Natural killer cell treated with Interleukin-12 subunit alpha and Interleukin-12 subunit beta and Interleukin-15 and Interleukin-18, amount 100 ng/mL, for 72 hours (primary cell): ENCODE measurements at places on chromosomes 5 and 9. TPM values are rescaled to one million over a fixed set of nuclear protein-coding genes. Genes with fewer than 3 reads are reported as not detected.

NME5 gene
- total RNA-seq: not detected

NUTM2G gene
- not detected for total RNA-seq

MRPL50 gene
- 9.1 TPM for total RNA-seq

CAMK4 gene
- 16.2 TPM for total RNA-seq

DNA sequence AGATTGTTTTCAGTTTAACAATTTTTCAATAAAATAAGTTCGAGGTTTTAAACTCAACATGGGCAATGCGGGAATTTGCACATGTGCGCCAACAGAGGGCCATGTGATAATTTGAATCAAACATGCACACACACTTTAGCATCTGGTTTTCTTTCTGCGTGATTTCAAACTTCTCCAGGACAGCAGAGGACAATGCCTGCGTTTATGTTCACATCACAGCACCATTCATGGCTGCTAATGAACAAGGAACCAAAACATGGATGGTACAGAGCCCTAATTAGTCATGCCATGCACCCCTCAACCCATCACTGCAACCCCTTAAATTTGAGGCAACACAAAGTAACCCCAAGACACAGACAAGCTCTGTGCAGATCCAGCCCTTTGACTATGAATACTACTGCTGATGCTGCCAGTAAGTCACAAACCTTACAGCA lies 2.8 kb downstream of the SHC3 start:
- peaks cover 6% of the 10 kb centered on the region for H3K36me3 ChIP-seq
- H3K27me3 ChIP-seq: peaks cover 42% of the 10 kb centered on the region
- peaks cover 16% of the 10 kb centered on the region for H3K4me1 ChIP-seq
- no peak overlapping the region for H3K4me3 ChIP-seq
- no peak overlapping the region for H3K27ac ChIP-seq

GRCh38 chr5:158882660-158883059 lies 217.1 kb downstream of the EBF1 start:
- peaks cover 28% of the 10 kb centered on the region for H3K27me3 ChIP-seq
- H3K4me3 ChIP-seq: no peak overlapping the region
- H3K36me3 ChIP-seq: no peaks in the 10 kb centered on the region
- H3K27ac ChIP-seq: no peak overlapping the region
- H3K4me1 ChIP-seq: peaks cover 8% of the 10 kb centered on the region

GRCh38 chr5:81303563-81303962 lies 2.2 kb downstream of the ZCCHC9 start:
- H3K27ac ChIP-seq: no peak overlapping the region
- peaks cover 6% of the 10 kb centered on the region for H3K36me3 ChIP-seq
- DNase-seq: no peak
- H3K27me3 ChIP-seq: no peaks in the 10 kb centered on the region
- peaks cover 30% of the 10 kb centered on the region for H3K4me1 ChIP-seq

- no peaks in the 10 kb centered on the region for H3K36me3 ChIP-seq
- H3K4me3 ChIP-seq: no peak overlapping the region
- no peak overlapping the region for H3K27ac ChIP-seq
- no peak for DNase-seq
Observed at GRCh38 chr5:97229688-97230285, 46.7 kb upstream of the RIOK2 start.

DNA sequence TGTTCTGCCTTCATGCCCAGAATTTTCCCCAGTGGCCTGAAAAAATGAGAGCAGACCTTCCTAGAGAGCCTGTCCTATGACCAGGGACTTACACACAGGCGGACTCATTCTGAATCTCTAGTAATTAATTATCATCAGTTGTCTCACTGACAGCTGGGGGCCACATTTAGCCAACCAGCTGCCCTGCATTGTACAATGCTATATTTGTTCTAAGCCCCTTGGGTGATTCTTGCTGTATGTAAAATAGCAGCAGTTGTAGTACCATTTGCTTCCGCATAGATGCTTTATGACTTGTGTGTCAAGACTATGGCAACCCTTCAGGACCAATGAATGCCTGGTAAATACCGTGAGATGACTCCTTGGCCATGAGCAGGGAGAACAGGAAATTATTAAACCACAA lies 415.4 kb upstream of the SEMA6A start:
- no peak overlapping the region for H3K27ac ChIP-seq
- H3K4me1 ChIP-seq: no peaks in the 10 kb centered on the region
- no peak for DNase-seq
- no peak overlapping the region for H3K4me3 ChIP-seq
- no peaks in the 10 kb centered on the region for H3K27me3 ChIP-seq

- no peaks in the 10 kb centered on the region for H3K36me3 ChIP-seq
- H3K4me3 ChIP-seq: no peak overlapping the region
- peaks cover 63% of the 10 kb centered on the region for H3K4me1 ChIP-seq
- no peaks in the 10 kb centered on the region for H3K27me3 ChIP-seq
- no peak overlapping the region for H3K27ac ChIP-seq
Observed at GRCh38 chr5:68436686-68437520, 221.3 kb downstream of the PIK3R1 start.

GRCh38 chr5:63961598-63962161 lies 565 bp downstream of the HTR1A start:
- H3K27me3 ChIP-seq: peaks cover 11% of the 10 kb centered on the region
- H3K4me3 ChIP-seq: no peak overlapping the region
- H3K27ac ChIP-seq: no peak overlapping the region
- no peak for DNase-seq
- H3K4me1 ChIP-seq: no peaks in the 10 kb centered on the region
- peaks cover 13% of the 10 kb centered on the region for H3K36me3 ChIP-seq

DNA sequence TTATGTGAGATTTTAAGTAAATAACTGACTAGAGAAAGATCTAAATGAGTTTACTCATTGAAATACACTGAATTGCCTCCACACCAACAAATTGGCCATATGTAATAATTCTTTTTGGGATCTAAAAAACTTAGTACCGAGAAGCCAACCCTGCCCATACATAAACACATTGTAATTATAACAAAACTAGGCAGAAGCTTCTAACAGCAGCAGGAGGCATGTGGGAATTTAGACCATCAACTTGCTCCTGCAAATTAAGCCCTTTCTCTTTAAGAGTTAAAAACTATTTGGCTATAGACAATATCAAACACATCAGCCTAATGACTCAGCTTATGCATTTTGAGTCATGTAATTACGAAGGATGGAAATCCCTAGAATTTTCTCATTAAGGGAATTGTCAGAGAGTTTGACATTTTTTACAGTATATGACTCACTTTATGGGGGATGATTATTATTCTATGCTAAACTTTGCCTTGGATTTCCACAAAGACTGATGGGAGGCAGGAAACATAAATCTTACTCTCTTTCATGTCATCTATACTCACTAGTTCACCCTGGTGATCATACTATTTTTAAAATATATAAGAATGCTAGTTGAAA lies 1.0 kb downstream of the IL7R start:
- H3K4me3 ChIP-seq: peak overlapping the region; percentile 40
- H3K27ac ChIP-seq: peak overlapping the region; percentile 54
- H3K4me1 ChIP-seq: peaks cover 46% of the 10 kb centered on the region
- H3K36me3 ChIP-seq: peaks cover 21% of the 10 kb centered on the region
- no peak for DNase-seq

DNA sequence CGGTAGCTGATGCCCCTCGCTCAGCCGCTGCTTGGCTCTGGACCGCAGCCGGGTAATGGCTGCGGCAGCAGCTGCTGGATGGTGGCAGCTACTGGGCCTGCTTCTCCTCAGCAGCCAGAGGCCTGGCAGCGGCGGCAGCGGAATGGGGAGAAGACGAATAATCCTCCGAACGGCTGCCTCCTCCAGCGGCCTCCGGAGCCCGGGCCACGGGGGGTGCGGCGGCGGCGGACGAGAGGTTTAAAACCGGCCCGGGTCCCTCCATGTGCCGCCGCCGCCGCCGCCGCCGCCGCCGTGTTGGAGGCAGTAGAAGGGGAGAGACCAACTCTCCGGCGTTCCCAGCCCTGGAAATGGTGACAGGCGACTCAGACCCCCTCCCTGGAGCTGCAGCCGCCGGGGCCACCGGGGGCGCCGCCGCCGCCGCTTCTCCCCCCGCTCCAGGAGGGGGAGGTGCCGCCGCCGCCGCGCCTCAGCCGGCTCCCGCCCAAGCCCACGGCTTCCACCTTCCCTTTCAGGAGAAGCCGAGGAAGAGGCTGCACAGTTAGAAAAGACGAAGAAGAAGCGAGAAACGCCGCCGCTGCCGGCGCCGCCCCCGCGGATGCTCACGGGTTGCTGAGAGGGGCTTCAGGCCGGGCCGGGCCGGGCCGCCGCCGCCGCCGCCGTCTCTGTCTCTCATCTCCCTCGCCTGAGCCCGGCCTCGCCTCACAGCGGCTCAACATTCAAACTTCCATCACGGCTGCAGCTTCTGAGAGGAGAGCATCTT lies 118.4 kb upstream of the PRSS3 start:
- no peak for DNase-seq
- peaks cover 77% of the 10 kb centered on the region for H3K27me3 ChIP-seq
- H3K27ac ChIP-seq: no peak overlapping the region
- peaks cover 18% of the 10 kb centered on the region for H3K4me1 ChIP-seq

GRCh38 chr5:52690236-52690768 lies 97.4 kb upstream of the ITGA1 start:
- no peak overlapping the region for H3K27ac ChIP-seq
- no peak overlapping the region for H3K4me3 ChIP-seq
- no peak for DNase-seq

- no peaks in the 10 kb centered on the region for H3K4me1 ChIP-seq
- H3K27ac ChIP-seq: no peak overlapping the region
- DNase-seq: no peak
- no peaks in the 10 kb centered on the region for H3K36me3 ChIP-seq
- H3K27me3 ChIP-seq: no peaks in the 10 kb centered on the region
Observed at GRCh38 chr5:33049842-33050241, 338.7 kb downstream of the NPR3 start.

GRCh38 chr5:8550921-8551320 lies 682.0 kb downstream of the MTRR start:
- H3K27ac ChIP-seq: no peak overlapping the region
- no peaks in the 10 kb centered on the region for H3K27me3 ChIP-seq
- no peak for DNase-seq
- H3K4me3 ChIP-seq: no peak overlapping the region
- H3K36me3 ChIP-seq: no peaks in the 10 kb centered on the region

GRCh38 chr5:78908173-78909061 lies 76.7 kb downstream of the ARSB start:
- H3K4me3 ChIP-seq: no peak overlapping the region
- H3K4me1 ChIP-seq: no peaks in the 10 kb centered on the region
- H3K36me3 ChIP-seq: no peaks in the 10 kb centered on the region
- H3K27me3 ChIP-seq: no peaks in the 10 kb centered on the region

GRCh38 chr9:14909601-14909960 lies 647 bp downstream of the FREM1 start:
- H3K27ac ChIP-seq: no peak overlapping the region
- H3K4me1 ChIP-seq: no peaks in the 10 kb centered on the region
- H3K36me3 ChIP-seq: no peaks in the 10 kb centered on the region
- DNase-seq: no peak
- H3K27me3 ChIP-seq: no peaks in the 10 kb centered on the region

DNA sequence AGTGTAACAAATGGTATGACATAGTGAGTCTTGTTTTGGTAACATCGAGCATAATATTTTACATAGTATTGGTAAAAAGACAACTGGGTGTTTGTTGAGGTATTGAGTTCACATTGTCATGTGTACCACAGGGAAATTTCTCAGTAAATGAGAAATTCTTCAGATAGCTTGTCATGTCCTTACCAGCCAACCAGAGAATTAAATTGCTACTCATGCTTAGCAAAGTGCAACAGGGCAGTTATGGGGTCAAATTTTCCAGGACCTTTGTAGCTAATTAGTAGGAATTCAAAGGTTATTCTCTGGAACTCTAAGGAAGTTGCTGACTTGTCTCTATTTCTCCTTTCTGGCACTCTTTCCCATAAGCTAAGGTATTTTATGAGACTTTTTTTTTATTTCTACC lies 595.7 kb downstream of the EFNA5 start:
- DNase-seq: no peak
- no peak overlapping the region for H3K27ac ChIP-seq
- no peak overlapping the region for H3K4me3 ChIP-seq
- H3K27me3 ChIP-seq: peaks cover 15% of the 10 kb centered on the region
- no peaks in the 10 kb centered on the region for H3K36me3 ChIP-seq

DNA sequence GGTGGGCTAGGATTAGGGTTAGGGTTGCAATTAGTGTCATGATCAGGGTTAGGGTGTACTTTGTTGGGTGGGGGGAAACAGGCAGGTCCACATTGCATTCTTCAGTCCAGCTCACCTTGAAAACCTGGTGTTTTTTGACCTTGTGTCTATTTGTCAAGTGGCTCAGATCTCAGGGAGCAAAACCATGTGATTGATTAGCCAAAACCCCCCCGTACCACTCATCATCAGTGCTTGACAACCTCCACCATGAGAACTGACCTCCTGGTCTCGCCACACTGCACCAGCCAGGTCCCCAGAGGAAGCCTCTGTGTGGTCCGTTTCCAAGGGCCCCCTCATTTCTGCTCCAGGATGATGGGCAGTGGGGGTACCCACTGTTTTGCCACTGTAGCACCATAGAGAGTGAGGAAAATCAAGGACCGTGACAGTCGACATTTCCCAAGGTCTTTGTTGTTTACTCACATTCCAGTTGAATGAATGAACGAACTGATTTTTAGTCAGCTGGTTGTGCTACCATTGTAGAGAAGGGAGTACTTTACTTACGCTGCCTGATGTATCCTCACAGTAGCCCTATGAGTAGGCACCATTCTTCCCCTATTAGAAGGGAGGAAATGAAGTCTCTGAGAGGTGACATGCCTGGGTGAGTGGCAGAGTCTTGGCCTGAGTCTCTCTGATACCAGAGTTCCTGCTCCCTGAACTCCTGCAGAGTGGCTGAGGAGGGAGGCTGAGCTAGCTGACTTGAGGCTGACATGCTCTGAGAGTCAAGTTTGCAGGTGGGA lies 84.8 kb downstream of the RAD23B start:
- H3K4me3 ChIP-seq: no peak overlapping the region
- H3K27ac ChIP-seq: no peak overlapping the region
- DNase-seq: no peak
- peaks cover 6% of the 10 kb centered on the region for H3K27me3 ChIP-seq
- no peaks in the 10 kb centered on the region for H3K4me1 ChIP-seq
- H3K36me3 ChIP-seq: no peaks in the 10 kb centered on the region

DNA sequence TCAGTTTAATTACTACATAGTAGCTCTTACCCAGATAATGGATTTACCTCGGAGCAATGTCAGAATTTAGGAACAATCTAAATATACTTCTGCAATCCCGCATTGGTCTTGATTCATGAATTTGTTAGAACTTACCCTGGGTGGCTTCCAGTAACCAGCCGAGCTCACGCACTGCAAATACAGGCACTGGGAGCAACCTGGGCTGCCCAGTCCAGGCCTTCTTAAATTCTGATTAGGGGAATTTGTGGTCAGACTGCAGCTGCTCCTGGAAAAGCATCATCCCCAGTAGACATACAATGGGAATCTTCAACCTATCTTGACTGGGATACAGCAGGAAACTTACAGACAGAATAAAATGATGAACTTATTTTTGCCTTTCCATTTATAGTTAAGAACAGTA lies 270.3 kb downstream of the SPOCK1 start:
- no peak for DNase-seq
- H3K36me3 ChIP-seq: no peaks in the 10 kb centered on the region
- H3K4me3 ChIP-seq: no peak overlapping the region
- no peaks in the 10 kb centered on the region for H3K4me1 ChIP-seq
